Glomerular endothelial cell (primary cell): ENCODE measurements at places on chromosomes 6 and 20. TPM values are rescaled to one million over a fixed set of nuclear protein-coding genes. Genes with fewer than 3 reads are reported as not detected.

Gene EFCAB8
- total RNA-seq: 0.05 TPM in 1 of 2 replicates, not detected in the other

Gene CAP2
- total RNA-seq: 2.7 and 3.7 TPM in 2 replicates

Gene SLC22A1
- total RNA-seq: not detected in 2 replicates

Gene ABHD16B
- total RNA-seq: not detected in 2 replicates

Gene ADGRG6
- 65.2 and 79.5 TPM in 2 replicates for total RNA-seq

Gene MAS1
- not detected in 2 replicates for total RNA-seq

Gene IMPG1
- total RNA-seq: not detected in 2 replicates

Gene BTNL2
- total RNA-seq: not detected in 2 replicates

Gene GGTLC1
- not detected in 2 replicates for total RNA-seq

Gene TCF19
- 9.7 and 10.0 TPM in 2 replicates for total RNA-seq

Gene NRSN2
- total RNA-seq: 36.7 and 50.8 TPM in 2 replicates

Gene SLC17A9
- total RNA-seq: 5.3 and 22.9 TPM in 2 replicates

Gene APOBEC2
- total RNA-seq: not detected in 2 replicates

Gene GPR6
- not detected in 2 replicates for total RNA-seq

Gene SYCP2
- 0.05 and 0.23 TPM in 2 replicates for total RNA-seq

Gene ABT1
- 13.8 and 14.8 TPM in 2 replicates for total RNA-seq

Gene CST3
- 440 and 787 TPM in 2 replicates for total RNA-seq

Gene IL17F
- total RNA-seq: not detected in 2 replicates

Gene ZNF391
- total RNA-seq: 0.53 and 1.3 TPM in 2 replicates

Gene DLL1
- total RNA-seq: 2.9 and 10.7 TPM in 2 replicates

Gene PLCB1
- total RNA-seq: 15.5 and 24.4 TPM in 2 replicates

Gene TMEM170B
- total RNA-seq: 2.5 and 2.7 TPM in 2 replicates

Gene RAD21L1
- not detected in 2 replicates for total RNA-seq

Gene BMP2
- 17.7 and 26.9 TPM in 2 replicates for total RNA-seq

Gene PLN
- 0.18 TPM in 1 of 2 replicates, not detected in the other for total RNA-seq

Gene TP53TG5
- total RNA-seq: not detected in 2 replicates

Gene ENPP4
- 4.1 and 4.9 TPM in 2 replicates for total RNA-seq

Gene RAET1G
- total RNA-seq: 0.58 TPM in 1 of 2 replicates, not detected in the other

Gene TNFRSF6B
- total RNA-seq: 96.8 and 186 TPM in 2 replicates

Gene LYRM2
- total RNA-seq: 14.2 and 14.8 TPM in 2 replicates

Gene PSORS1C1
- 1.6 and 1.8 TPM in 2 replicates for total RNA-seq

Gene SLC17A1
- total RNA-seq: not detected in 2 replicates

Gene KHDC1L
- total RNA-seq: not detected in 2 replicates

Gene SLC44A4
- total RNA-seq: 0.05 and 1.7 TPM in 2 replicates

Gene SLCO4A1
- 7.3 and 7.9 TPM in 2 replicates for total RNA-seq

Gene CYP24A1
- not detected in 2 replicates for total RNA-seq

Gene BMP7
- total RNA-seq: 3.6 TPM in 1 of 2 replicates, not detected in the other

Gene AGPAT4
- total RNA-seq: 11.4 and 15.8 TPM in 2 replicates

Gene MLN
- total RNA-seq: not detected in 2 replicates

Gene UST
- 2.0 and 21.0 TPM in 2 replicates for total RNA-seq

Gene RIMS1
- total RNA-seq: 0.64 and 0.82 TPM in 2 replicates

Gene FUT9
- total RNA-seq: 0.15 TPM in 1 of 2 replicates, not detected in the other

Gene BPIFB4
- not detected in 2 replicates for total RNA-seq

Gene TSPO2
- total RNA-seq: not detected in 2 replicates

Gene WASF1
- 25.6 and 30.4 TPM in 2 replicates for total RNA-seq

Gene ZC3H12D
- total RNA-seq: not detected in 2 replicates

Gene MYCT1
- 112 and 156 TPM in 2 replicates for total RNA-seq

Gene CENPQ
- 3.2 and 5.8 TPM in 2 replicates for total RNA-seq

Gene MRPS18B
- total RNA-seq: 33.9 and 41.1 TPM in 2 replicates

Gene NOX3
- not detected in 2 replicates for total RNA-seq

Gene LEMD2
- total RNA-seq: 40.4 and 69.3 TPM in 2 replicates

Gene SPATS1
- total RNA-seq: not detected in 2 replicates

Gene C6orf58
- total RNA-seq: not detected in 2 replicates
